GM12865 (cell line): ENCODE measurements at places on chromosomes 11 and 22.
A peak's percentile ranks its signal among the peaks of the same experiment; 100 is the strongest.

DNA sequence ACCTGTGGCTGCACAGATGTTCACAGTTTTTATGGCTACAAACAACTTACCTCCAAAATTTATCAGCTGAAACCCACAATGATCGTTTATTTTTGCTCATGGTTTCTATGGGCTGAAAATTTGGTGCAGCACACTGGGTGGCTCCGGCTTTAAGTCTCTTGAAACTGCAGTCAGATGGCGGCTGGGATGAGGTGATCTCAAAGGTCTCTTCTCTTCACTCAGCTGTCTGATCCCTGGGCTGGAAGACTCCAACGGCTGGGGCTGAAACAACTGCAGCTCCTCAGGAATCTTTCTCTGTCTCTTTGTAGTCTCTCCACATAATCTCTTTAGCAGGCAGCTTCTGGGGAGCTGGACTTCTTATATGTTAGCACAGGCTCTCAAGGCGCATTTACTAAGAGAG, 117.3 kb upstream of the FAT3 start:
- no peak for DNase-seq

DNA sequence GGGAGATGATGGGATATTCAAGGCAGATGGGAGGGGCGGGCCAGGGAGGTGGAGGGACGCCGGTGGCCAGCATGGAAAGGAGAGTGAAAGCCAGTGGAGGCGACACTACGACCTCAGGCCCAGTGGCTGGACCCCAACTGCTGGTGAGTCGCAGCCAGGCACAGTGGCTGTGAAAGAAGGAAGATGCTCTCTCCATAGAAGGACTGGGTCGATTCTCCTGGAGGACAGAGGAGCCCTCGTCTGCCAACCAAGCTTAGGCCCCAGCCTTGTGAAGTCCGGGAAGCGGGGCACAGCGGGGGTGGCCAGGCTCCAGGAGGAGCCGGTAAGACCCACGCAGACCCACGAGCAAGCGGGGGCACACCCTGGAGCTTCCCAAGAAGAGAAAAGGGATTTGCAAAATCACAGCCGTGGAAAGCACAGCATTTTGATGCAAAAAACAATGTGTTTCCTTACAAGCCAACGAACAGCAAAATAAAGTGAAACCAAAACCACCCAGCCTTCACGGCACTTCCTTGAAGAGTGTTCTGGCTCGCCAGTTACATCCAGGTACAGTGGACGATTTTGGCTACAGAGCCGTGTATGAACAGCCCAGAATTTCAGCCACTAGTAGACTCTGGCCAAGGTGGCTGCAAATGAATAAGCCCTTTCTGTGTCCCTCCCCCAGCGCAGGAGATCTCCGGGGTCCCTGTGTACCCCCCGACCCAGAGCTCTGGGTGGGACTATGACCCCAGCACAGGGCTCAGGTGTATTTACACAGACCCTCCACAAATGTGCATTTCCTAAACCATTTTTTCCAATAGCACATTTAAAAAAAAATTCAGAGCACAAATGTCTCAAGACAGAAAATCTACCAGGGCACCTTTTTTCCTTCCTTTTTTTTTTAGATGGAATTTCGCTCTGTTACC, 96.9 kb downstream of the TRMU start:
- DNase-seq, result peak; percentile 62

DNA sequence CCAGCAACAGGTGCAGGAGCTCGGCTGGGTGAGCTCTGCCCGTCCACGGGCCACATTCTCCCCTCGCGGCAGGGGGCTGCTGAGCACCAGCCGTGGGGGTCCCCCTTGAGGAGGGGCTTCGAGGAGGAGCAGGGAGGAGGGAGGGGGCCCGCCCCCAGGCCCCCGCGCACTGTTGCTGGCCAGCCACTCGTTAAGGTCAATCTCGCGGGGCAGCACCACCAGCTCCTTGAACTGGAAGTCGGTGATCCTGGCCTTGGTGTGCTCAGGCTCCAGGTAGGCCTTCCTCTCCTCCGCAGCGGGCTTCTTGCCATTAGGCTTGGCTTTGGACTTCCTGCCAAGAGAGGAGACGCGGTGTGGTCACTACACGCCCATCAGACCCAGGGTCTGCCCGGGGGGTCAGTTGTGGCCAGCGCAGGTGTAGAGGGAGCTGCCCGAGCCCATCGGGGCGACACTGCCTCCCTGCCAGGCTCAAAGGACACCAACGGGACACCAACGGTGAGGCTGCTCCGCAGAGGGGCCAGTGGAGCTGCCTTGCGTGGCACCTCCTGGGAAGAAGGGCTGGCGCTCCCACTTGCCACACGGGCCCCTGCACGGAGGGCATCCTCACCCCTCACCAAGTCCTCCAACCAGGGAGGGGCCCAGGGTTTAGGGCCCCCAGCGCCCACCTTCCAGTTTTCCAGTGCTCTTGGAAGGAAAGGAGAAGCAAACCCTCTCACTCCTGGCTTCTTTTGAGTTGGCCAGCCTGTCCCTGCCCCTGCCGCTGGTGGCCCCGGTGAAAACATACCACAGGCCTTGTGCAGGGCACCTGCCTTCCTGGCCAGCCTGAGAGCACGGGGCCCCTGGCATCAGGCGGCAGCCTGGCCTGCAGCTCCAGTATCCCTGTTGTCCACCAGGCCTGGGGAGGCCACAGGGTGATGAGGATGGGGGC, 5.8 kb downstream of the MOB2 start:
- DNase-seq, result no peak

DNA sequence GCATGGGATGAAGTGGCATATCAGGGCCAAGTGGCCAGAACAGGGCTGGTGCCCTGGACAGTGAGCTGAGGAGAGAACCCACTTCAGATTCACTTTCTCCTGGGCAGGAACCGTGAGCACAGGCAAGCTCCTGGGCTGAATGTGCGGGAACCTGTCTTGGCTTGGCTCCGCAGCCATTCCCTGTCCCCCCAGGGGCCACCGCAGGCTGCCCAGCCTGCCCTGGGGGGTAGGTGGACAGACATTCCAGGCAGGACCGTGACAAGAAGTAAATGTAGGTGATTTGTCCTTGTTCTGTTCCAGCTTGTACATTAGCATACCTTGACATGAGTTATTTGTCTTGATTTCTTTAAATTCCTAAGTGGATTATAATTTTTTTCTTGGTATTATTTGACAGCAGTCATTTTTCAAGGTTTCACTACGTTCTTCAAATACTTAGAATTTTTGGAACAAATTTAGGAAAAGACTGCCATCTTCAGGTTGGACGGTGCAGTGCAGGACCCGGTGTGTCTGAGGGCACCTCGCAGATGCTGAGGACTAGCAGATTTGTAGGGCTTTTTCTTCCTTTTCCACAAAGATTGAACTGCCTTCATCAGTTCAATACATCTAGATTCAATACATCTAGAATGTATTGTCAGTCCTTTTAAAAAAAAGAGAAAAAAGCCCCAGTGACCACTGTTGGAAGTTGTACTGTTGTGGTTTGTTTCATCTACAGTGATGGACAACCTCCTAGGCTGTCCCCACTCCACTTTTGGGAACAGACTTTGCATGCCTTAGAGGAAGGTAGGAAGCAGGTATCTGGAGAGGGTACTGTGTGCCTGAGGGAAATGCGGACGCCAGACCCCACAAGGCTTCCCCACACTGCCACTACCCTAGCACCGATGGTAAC, 115.1 kb upstream of the RASSF10 start:
- peak; percentile 59 for DNase-seq

GRCh38 chr11:110974731-110975130, 262.5 kb upstream of the ARHGAP20 start:
- DNase-seq, result no peak

- no peak for DNase-seq
Observed at GRCh38 chr22:48715511-48715910, 1112.2 kb downstream of the BRD1 start.

DNA sequence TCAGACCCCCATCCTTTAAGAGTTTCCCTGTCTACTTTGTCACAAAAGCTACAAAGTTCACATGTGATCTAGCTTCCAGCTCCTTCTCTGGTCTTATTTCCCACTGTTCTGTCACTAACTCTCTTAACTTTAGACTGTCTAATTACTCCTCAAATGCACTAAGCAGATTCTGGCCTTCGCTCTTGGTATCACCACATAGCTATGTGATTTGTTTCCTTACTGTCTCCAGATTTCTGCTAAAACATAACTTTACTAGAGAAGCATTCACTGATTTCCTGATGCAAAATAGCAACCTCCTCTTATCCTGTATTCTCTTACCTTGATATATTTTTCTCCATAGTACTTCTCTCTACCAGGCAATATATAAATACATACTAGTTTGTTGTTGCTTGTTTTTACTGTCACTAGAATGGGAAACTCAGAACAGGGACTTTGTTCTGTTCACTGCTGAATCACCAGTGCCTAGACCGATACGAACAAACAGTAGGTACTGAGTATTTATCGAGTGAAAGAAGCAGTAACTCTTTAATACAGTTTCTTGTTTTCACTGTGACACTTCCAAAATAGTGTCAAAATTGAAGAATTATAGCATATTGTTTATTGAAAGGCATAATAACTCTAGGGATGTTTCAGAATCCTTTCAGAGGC, 205.6 kb downstream of the DDX10 start:
- DNase-seq, result no peak
